AG04449 (cell line): ENCODE measurements at places on chromosomes 1 and 21.

- no peak for DNase-seq
Measured at GRCh38 chr1:8004113-8004802, 21.9 kb downstream of the ERRFI1 start.

DNA sequence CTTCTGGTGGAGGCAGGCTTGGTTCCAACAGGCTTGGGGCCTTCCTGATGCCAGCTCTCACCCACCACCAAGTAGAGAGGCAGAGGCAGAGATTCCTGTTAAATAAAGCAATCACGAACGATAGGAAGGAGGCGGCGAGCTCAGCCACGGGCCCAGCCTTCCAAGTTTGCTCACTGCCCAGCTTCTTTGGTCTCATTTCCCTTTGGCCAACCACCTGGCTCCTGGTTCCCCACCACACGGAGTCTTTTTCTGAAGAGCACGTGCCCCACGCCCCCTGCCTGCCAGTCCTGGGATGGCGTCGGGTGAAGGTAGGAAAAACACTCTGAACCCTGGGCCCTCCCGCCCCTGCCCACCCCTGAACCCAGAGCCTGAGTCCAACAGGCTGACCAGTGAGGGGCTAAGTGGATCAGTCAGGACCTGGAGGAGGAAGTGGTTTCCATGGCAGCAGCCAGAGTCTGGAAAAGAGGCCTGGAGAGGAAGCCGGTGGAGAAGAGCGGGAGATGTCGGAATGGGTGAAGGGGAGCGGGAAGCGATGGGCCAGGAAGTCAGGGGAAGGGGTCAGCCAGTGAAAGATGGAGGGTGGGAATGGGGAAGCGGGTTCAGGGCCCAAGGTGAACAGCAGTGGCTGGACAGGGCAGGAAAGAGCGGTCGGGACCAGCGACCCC lies 158.2 kb upstream of the KLHDC7A start:
- no peak for DNase-seq

- no peak for DNase-seq
Measured at GRCh38 chr1:110850145-110850544, 22.8 kb upstream of the CD53 start.

- no peak for DNase-seq
Measured at GRCh38 chr1:182251561-182251960, 140.0 kb downstream of the GLUL start.
